ENCODE measurements at places on chromosomes 3 and 15.

GRCh38 chr3:101719604-101720185 is 4.7 kb upstream of the CEP97 start:
- no peak for DNase-seq

- no peak for DNase-seq
Observed at GRCh38 chr3:142087676-142088075, 61.7 kb downstream of the TFDP2 start.

DNA sequence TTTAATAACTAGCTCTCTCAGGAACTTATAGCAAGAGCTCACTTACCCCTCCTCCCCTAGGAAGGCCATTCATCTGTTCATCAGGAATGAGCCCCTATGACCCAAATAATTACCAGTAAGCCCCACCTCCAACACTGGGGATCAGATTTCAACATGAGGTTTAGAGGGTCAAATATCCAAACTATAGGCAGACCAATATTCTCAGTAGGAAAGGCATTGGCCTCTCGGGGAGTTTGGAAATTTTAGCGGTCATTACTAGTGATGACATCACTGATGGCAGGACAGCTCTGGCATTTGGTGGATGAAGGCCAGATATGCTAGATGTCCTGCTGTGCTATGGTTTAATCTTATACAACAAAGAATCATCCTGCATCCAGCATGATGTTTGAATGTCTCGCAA is 15.2 kb upstream of the CD47 start:
- no peak for DNase-seq

- no peak for DNase-seq
Observed at GRCh38 chr15:51310064-51310463, 28.3 kb downstream of the CYP19A1 start.

DNA sequence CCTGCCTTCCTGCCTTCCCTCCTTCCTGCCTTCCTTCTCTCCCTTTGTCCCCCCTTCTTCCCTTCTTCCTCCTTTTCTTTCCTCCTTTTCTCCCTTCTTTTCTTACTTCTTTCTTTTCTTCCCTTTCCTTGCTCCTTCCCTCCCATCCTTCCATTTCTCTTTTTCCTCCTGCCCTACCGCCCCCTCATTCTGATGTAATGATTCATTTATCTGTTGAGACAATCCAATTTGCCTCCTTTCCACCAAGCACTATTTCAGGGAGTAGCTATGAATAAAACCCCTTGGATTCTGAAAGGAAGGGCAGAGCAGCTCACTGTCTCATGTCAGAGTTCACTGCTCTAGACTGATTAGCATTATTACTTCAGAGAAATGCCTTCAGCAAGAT is 462.6 kb downstream of the PDCD6IP start:
- DNase-seq, result no peak

DNA sequence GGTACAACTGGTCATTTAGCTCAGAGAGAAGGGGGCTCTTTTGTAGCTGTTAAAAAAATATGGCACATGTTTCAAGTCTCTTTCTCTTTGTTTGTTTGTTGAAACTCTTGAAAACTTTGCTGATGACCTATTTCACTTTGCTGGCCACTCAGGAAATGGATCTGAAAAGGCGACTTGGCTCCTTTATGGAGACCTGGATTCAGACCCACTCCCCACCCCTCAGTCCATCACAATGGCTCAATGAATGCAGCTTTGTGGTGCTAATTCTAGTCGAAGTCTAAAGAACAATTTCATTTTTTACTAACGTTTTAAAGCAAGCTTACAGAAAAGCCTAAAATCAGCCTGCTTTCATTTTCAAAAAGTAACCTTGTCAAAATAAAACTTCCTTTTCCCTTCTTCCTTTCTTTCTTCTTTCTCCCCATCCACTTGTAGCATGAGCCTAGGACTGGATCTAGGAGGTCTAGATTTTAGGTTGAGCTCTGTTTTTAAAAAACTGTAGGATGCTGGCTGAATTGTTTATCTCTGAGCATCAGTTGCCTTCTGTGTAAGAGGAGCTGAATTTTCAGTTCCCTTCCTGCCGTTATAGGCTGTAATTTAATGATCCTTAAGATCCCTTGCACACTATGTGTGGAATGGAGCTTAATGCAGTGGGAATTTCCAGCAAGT is 165.5 kb upstream of the FEZF2 start:
- DNase-seq, result no peak

DNA sequence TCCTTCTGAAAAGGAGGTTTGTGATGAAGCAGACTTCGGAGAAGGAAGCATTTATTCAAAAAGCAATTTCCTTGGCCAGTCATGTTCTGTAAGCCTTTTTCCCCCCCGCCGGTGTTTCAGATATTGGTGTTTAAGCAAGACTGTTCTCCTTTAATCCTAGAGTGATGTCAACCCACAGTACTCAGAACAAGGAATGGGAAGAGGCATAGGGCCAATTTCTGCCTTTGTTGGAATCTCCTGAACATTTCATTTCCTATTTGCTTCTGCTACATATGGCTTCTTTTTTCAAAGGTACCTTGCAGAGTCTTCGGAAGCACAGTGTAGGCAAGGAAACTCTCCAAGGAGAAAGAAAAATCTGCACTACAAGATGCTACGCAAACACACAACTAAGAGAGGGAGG is 713.1 kb upstream of the CFAP20DC start:
- no peak for DNase-seq

GRCh38 chr3:159902546-159903314 is 85.9 kb upstream of the IL12A start:
- no peak for DNase-seq

DNA sequence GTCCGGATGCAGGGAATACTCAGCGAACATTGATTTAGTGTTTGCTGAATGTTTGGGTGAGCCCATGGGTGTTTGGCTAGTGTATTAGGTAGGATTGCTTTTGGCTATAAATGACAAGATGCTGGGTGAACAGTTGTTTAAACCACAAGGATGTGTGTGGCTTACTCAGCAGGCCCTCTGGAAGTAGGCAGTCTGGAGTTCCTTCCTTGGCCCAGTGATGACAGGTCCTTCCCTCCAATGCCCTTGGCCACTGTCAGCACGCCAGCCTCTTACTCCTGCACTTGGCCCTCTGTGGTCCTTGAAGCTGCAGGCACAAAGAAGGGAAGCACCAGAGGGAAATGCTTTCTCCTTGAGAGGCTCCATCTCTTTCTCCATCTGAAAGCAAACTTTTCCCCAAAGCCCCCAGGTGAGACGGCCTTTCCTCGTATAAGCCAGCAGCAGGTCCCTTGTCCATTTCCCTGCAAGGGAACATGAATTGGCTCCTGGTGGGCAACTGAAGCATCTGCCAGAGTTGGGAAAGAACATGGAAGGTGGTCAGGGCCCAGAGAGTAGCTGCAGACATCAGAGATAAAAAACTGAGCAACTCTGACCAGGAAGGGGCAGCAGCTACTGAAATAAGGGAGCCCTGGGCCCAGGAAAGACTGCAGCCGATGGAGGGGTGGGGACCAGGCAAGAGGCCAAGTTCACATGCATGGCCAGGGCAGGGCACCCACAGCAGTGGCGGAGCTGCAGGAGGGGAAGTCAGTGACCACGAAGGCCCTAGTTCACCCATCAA is 105.0 kb downstream of the TPRA1 start:
- DNase-seq, result no peak

DNA sequence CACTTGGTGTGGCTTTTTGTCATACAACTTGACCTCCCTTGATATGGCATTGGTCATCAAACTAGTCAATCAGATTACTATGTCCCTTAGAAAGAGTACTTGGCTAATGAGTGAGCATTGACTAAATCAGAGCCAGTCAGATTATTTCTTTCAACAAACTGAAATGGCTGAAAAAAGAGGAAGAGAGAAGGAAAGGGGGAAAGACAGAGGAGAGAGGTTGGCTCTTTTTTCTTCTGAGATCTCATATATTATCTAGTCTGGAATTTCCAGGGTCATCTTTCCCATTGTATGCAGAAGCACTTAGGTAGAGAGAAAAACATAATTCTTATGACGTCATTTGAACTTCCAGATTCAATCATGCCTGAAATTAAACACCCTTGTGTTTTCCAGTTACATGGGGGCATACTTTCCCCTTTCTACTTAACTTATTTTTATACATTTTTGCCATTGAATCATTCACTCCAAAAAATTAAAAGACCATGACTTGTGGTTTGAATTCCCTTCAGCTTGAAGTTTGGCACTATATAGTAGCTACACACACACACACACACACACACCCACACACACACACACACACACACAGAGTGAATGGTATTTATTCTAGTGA is 387.8 kb downstream of the LSAMP start:
- no peak for DNase-seq

GRCh38 chr3:114727373-114727772 is 419.7 kb downstream of the ZBTB20 start:
- no peak for DNase-seq

DNA sequence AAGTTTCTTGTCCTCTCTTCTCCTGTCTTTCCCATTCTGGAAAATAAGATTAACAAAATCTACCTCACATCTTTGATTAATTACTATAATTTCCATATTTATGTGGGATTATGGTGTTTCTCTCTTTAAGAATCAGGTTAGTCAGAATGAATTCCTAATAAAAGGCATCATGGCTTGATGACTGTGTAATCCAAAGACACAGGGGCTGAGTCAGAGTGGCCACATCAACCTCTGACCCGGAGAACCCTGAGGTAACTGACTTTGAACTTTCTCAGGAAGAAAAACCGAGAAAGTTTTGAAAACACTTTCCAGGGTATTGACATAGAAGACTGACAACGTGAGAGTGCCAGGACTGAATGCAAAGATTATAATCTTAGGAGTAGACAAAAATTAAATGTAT is 170.3 kb upstream of the MCTP2 start:
- no peak for DNase-seq

- DNase-seq, result no peak
Observed at GRCh38 chr3:108590460-108590859, 938 bp downstream of the DZIP3 start.

GRCh38 chr3:43525941-43526607 is 95.7 kb downstream of the ANO10 start:
- DNase-seq, result no peak

DNA sequence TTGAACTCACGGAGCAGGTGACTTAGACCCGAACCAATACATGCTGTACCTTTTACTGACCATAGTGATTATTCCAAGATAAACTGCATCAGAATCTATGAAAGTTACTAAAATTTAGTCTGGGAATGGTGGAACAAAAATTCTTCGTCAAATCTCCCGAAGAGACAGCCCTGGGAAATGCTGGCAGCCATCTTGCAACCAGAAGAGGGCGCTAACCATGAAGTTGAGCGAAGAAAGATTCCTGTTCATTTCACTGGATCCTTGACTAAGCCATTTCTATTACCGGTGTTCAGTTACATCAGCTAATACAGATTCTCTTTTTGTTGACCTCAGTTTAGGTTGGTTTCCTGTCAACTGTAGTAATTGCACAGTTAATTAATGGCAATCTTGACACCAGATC is 199.6 kb downstream of the SLC9A9 start:
- no peak for DNase-seq

GRCh38 chr3:45371621-45372020 is 16.8 kb upstream of the LARS2 start:
- no peak for DNase-seq

DNA sequence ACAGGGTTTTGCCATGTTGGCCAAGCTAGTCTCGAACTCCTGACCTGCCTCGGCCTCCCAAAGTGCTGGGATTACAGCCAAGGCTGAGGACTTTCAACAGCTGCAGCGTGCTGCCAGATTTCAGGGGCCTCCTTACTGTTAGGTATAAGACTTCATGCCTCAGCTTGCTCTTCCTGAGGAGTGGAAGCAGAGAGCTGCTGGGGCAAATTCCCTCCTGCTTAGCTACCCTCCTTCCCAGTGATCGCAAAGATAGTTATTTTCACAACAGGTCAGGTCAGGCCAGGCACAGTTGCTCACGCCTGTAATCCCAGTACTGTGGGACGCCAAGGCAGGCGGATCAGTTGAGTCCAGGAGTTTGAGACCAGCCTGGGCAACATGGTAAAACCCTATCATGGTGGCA is 2.6 kb upstream of the CPNE9 start:
- no peak for DNase-seq

DNA sequence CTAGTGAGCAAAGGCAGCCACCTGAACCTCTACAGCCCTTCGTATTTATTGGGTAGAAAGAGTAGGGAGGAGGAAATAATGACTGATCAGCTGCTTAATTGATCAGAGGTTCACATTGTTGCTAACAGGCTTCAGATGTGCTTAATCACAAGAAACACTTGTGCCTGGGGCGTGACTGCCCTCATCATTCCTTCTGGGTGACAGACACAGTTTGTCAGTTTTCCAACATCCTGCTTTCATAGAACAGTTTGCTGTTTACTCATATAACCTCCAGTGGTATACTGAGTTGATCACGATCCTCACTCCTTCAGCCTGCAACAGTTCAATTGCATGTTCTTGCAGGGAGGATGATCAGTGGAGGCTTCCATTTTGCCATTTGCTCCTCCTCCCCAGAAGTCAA is 13.6 kb upstream of the CASR start:
- no peak for DNase-seq

GRCh38 chr3:125266971-125267370 is 54.4 kb upstream of the SLC12A8 start:
- DNase-seq, result no peak

DNA sequence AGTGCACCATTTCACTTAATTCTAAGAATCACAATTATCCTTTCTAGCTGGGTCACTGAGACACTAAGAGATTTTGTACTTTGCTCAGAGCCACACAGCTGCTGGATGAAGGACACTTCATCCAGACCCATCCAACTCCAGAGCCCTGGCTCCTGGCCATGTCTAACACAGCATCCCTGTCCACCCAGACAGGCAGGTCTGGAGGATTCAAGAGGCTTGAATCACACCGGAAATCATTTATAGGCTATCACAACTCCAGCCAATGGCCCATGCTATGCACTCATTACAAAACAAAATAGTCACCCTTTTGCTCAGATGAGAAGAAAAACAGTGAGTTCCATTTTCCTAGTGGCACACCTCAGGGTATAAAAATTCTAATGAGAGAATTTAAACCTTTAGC is 198.2 kb upstream of the LMCD1 start:
- DNase-seq, result no peak

- no peak for DNase-seq
Observed at GRCh38 chr15:47719730-47720129, 2.4 kb downstream of the SEMA6D start.

GRCh38 chr3:136994772-136995516 is 37.2 kb downstream of the IL20RB start:
- no peak for DNase-seq

GRCh38 chr15:49558929-49559328 is 61.7 kb downstream of the FAM227B start:
- no peak for DNase-seq

GRCh38 chr3:66672830-66673229 is 172.0 kb upstream of the LRIG1 start:
- no peak for DNase-seq

GRCh38 chr3:143737065-143737464 is 111.2 kb downstream of the SLC9A9 start:
- DNase-seq, result no peak

DNA sequence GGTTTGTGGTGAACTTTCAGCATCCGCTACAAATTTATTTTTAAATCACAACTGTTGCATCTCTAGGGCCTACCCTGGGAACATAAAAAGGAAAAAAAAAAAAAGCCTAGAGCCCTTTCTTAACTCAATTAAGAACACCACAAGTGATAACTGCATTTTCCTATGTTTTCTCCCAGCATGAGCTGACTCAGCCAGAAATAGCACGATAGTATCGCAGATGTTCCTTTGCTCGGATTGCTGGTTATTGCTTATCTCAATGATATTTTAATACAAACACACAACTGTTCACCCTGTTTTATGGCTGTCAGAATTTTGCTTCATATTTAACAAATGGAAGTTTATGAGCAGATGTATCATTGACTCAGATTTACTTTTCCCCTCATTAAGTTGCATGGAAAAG is 251.8 kb upstream of the SUCLG2 start:
- DNase-seq, result no peak

- no peak for DNase-seq
Observed at GRCh38 chr3:16502347-16502908, 11.1 kb downstream of the RFTN1 start.

All from activated CD4-positive, alpha-beta T cell treated with anti-CD3 and anti-CD28 coated beads, Interleukin-2, amount 50 U/mL, for 24 hours (primary cell).